ENCODE measurements at places on chromosomes 3 and 15.

GRCh38 chr15:89413877-89414276 is 79.3 kb upstream of the POLG start:
- DNase-seq: no peak

- no peak for DNase-seq
Observed at GRCh38 chr15:83158393-83158792, 49.2 kb downstream of the HDGFL3 start.

- DNase-seq: no peak
Observed at GRCh38 chr3:77693147-77693546, 653.2 kb downstream of the ROBO2 start.

DNA sequence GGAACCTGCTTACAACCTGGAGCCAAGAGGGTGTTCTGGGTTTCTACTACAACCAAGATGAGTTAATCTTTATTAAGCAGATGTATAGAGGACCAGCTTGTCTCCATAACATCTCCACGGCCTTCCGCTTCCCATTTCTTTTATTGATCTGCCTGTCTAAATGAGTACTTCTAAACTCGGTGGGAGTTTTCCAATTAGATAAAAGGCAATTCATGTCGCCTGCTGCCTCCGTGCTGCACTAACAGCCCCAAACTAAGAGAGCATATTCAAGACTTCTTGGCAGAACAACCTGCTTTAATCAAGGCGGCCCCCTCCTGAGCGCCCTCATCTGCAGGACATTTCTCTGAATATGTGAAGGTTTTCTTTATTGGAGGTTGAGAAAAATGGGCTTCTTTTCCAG is 270.1 kb downstream of the PDCD6IP start:
- DNase-seq: no peak

DNA sequence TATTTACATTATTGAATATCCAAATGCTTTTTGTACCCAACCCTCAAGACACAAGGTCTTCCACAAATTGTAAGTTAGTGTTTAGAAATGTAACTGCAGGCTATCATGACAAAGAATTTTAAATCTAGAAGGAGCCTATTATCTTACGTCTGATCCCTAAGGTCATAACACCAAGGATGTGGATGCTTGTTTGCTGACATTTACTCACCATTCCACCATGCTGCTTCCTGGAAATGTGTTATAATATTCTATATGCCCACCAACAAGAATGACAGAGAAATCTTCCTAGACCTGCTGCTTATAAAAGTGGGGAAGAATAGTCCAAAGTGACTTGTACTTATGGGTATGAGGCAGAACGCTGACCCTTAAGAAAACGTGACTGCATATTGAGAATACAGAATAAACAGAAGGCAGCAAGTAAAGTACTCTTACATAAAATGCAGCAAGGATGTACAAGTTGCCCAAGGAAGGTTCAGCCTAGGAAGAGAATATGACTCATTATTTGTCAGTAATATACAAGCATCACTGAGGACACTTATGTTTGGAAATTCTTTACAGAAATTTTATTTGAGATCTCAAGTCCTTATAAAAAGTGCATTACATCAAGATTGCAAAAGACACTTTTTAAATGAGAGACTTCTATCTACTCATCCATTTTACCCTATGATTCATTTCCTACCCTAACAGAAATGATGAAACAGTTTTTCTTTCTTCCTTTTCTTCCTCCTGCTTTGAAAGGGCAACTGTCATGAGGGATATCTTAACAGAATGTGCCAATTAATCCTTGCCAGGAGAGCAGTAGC is 59.6 kb downstream of the ESYT3 start:
- DNase-seq: no peak

DNA sequence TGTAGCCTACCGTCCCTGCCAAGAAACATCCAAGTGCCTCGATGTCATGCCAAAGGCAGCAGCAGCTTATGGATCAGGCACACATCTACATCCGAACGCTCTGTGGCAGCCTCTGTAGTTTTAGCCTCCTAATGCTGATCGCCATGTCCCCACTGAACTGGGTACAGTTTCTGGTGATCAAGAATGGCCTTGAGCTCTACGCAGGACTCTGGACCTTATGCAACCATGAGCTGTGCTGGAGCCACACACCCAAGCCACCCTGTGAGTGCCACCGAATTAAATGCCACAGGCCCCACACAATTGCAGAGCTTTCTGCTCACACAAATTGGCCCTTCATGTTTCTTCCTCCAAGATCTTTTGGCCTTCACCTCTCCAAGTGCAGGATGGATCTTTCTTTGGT is 543 bp downstream of the TMEM202 start:
- DNase-seq: no peak

GRCh38 chr3:122409446-122409845 is 6.4 kb downstream of the WDR5B start:
- peak; percentile 14 for DNase-seq

- DNase-seq: no peak
Observed at GRCh38 chr3:39801216-39801615, 8.2 kb upstream of the MYRIP start.

DNA sequence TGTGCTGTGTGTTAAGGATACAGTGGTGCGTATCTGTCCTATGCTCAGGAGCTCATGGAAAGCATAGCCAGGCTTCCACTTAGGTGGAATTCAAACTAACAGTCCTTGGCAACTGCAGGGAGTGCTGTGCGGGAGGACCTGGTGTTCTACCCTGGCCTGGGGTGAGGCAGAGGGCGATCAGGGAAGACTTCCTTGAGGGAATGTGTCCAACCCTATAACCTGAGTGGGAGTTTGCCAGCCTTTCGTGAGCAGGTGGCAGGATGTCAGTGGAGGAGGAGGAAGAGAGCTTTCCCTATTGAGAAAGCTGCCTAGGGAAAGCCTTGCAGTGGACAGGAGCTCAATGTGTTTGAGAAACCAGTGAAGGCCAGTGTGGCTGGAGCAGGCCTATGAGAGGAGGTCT is 271.1 kb upstream of the C2CD4B start:
- DNase-seq: no peak

GRCh38 chr15:70560617-70561328 is 202.6 kb downstream of the UACA start:
- DNase-seq: no peak

DNA sequence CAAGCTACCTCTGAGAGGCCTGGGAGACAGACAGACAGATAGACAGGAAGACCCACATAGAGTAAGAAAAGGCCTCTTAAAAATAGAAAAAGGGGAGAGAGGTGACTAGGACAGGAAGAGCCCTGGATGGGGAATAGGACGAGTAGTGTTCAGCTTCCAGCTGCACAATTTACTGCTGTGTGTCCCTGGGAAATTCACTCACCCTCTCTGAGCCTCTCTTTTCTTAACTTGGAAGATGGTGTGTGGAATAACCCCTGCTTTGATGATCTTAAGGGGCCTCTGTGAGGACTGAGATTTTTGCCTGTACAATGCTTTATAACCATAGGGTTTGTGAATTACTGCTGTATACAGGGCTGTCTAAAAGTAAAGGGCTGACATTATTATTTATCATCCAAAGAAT is 37.5 kb downstream of the FEM1B start:
- no peak for DNase-seq

GRCh38 chr15:28101983-28102441 is 2.9 kb upstream of the OCA2 start:
- DNase-seq: no peak

GRCh38 chr3:183155499-183155898 is 7.0 kb downstream of the LAMP3 start:
- no peak for DNase-seq

DNA sequence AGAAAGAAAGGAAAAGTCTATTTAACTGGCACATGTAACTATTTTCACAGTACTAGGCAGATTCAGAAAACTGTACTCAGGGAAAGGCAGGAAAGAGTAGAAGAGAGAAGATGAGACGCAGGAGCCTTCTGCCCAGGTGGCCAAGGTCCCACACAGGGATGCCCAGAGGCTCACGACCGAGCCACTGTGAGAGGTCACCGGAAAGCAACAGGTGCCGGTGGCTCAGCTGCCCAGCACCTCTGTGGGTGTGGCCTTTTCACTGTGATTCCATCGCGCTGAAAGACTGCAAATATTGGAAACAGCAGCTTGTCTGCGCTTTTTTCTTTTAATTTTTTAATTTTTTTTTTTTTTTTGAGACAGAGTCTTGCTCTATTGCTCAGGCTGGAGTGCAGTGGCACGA is 226.8 kb downstream of the OCA2 start:
- no peak for DNase-seq

GRCh38 chr15:35289024-35289617 is 204.0 kb upstream of the NANOGP8 start:
- DNase-seq: no peak

GRCh38 chr3:21777821-21778220 is 26.8 kb upstream of the ZNF385D start:
- DNase-seq: no peak

DNA sequence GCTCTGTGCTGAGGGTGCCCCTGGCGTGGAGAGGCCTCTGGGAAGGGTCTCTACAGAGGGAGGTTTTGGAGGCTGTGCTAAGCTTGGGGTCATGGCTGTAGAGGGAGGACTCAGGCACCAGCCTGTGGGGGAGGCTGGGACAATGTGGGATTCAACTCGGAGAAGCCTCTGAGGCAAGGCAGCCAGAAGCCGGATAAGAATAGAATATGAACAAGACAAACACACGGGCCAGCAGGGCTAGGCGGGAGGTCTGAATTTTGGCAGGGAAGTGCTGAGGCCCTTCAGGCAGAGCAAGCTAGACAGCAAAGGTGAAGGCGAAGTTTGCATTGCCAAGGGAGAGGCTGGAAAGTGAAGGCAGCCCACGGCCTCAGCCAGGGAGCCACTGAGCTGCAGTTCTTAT is 612.1 kb upstream of the NR2F2 start:
- no peak for DNase-seq

- no peak for DNase-seq
Observed at GRCh38 chr15:101243420-101243819, 8.4 kb downstream of the CHSY1 start.

DNA sequence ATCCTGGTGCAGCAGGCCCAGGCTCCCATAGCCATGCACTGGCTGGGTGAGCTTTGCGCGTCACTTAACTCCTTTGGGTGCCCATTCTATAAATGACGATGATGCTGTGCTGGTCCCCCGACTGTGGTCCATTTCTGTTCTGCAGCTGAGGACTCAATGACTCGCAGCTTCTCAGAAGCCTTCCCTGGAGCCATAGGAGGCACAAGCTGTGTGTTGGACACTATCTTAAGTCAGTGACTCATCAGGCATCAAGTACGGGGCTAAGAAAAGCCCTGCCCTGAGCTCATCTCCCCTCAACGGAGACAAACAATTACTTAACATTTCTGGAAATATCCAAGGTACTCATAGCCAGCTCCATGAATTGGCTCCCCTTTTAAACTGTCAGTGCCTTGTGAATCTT is 13.8 kb upstream of the MUSTN1 start:
- no peak for DNase-seq

DNA sequence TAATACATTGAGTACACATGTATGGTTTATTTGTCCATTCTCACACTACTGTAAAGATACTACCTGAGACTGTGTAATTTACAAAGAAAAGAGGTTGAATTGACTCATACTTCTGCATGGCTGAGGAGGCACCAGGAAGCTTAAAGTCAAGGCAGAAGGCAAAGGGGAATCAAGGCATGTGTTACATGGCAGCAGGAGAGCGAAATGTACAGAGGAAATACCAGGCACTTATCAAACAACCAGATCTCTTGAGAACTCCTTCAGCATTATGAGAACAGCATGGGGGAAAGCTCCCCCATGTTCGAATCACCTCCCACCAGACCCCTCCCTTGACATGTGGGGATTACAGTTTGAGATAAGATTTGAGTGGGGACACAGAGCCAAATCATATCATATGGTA is 666.3 kb downstream of the ZBBX start:
- DNase-seq: no peak

GRCh38 chr3:161700998-161701397 is 204.4 kb downstream of the OTOL1 start:
- DNase-seq: no peak

- DNase-seq: no peak
Observed at GRCh38 chr3:128345196-128345595, 121.5 kb downstream of the DNAJB8 start.

DNA sequence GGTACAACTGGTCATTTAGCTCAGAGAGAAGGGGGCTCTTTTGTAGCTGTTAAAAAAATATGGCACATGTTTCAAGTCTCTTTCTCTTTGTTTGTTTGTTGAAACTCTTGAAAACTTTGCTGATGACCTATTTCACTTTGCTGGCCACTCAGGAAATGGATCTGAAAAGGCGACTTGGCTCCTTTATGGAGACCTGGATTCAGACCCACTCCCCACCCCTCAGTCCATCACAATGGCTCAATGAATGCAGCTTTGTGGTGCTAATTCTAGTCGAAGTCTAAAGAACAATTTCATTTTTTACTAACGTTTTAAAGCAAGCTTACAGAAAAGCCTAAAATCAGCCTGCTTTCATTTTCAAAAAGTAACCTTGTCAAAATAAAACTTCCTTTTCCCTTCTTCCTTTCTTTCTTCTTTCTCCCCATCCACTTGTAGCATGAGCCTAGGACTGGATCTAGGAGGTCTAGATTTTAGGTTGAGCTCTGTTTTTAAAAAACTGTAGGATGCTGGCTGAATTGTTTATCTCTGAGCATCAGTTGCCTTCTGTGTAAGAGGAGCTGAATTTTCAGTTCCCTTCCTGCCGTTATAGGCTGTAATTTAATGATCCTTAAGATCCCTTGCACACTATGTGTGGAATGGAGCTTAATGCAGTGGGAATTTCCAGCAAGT is 165.5 kb upstream of the FEZF2 start:
- no peak for DNase-seq

GRCh38 chr3:193788189-193788991 is 195.4 kb downstream of the OPA1 start:
- peak; percentile 40 for DNase-seq

DNA sequence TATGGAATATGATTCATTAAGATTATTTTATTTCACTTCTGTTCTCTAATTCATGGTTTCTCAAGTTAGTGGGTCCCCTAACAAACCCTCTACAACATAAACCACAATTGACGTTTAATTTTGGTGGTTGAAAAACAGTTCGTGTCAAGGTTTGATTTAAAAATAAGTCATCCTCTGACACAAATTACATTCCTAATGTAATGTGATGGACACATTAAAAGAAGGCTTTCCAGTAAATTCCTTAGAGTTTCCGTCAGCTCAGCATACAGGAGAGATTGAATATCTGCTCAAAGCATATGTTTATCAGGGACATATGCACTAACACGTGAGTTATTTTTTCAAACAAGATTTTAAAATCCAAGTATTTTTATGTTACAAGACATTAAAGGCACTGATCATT is 626.5 kb upstream of the ADAMTS9 start:
- no peak for DNase-seq

DNA sequence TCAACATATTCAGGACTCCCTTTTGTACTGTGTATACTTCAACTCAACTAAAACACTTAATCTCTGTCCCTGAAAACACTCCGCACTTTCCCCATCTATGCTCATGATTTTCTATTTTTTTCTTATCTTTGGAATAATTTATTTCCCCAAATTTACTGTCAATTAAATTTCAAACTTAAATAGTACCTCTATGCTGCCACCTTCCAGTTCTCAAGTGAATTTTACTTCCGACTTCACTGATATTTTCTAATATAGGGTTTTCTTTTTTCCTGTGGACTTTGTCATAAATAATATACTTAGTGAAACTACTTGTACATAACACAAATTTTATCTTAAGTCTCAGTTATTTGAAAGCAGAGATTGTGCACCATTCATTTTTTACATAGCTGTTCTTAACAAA is 1303.3 kb downstream of the OTOL1 start:
- no peak for DNase-seq

GRCh38 chr3:71616571-71617021 is 33.1 kb upstream of the FOXP1 start:
- no peak for DNase-seq

Measured in CD4-positive, alpha-beta T cell treated with Interleukin-4 for 1 hour (primary cell).